Immature natural killer cell (primary cell): ENCODE measurements at places on chromosomes 4 and X.
A peak's percentile ranks its signal among the peaks of the same experiment; 100 is the strongest.

GRCh38 chrX:76796311-76796710, 368.8 kb downstream of the MAGEE1 start:
- DNase-seq = no peak

DNA sequence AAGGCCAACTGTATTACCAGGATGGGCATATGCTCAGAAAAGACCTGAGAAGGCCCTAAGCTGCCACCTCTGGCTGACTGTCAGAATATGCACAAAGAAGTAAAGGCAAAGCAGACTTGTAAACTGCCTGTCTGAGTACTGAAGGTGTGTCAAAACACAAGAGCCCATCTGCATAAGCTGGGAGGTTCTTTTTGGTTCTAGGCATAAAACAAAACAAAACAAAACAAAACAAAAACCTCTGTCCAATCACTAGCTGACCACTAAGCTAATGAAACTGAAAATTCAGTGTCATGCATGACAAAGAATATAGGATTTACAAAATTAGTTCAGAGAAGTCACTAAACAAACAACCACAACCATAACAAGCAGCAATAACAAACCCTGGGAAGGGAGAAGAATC, 20.6 kb downstream of the SH3D19 start:
- DNase-seq = no peak

DNA sequence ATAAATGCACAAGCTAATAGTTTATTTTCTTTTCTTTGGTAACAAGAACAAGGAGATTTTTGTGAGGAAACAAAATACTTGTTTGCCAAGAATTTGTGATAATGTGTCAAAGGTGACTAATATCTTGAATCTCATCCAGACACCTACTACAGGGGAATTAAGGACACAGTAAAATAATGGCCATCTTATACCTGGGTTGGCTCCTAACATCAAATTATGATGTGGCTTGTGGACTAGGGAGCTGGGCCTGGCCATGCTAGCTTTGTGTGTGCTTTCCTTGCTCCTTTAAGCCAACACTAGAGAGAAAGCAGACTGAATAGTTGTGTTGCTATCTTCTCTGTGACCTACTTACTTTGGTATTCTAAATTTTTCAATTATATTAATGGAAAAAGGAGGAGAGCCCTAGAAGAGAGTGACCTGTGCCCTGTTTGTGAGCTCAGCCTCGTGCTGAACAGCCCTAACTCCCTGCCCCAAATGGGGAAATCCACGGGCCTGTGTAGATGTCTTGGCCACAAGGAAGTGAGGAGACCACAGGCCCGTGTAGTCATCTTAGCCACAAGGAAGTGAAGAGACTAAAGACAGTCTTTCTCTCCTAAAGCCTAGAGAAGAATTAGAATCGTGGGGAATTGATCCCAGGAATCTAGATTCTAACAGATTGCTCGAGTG, 23.3 kb downstream of the ARHGAP24 start:
- peak; percentile 7 for DNase-seq

DNA sequence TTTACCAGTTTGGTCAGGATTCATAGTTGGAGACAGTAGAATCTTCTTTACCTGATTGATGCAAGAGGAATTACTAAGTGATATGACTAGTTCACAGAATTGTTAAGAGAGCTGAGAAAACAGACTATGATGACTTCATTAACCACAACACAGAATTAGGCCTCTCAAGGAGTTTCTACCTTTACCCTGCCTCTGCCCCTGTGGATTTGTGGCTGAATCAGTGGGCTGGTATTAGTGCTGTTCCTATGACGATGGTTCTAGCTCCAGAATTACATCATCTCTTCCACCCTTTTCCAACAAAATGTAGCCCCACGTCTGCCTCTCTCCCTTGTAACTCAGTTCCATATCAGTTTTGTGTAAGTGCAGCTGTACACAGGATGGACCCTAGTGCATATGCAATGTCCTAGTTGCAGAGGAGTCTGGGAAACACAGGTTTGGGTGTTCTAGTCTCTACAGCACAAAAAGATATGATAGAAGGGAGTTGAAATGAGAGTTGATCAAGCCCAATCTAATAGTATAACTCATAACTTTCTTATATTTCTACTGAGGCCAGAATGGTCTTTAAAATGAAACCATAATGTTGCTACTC, 99.3 kb downstream of the ANXA5 start:
- DNase-seq = no peak

GRCh38 chr4:75673959-75674328, 733 bp upstream of the G3BP2 start:
- DNase-seq = no peak

DNA sequence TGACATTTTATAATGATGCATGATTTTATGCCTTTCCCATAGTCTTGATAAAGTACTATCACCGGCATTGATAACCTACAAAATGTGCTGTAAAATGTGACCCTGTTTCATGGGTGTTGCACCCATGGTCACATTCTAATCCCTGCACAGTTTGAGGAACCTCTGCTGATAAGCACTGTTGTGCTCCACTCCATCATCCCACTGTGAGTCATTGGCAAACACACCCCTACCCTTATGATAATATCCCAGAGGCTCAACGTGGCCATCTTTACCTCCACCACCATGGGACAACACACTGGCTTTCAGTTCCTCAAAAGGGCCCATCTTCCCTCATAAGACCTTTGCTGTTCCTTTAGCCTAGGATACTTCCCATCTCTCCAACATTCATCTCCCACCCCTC, 32.0 kb upstream of the SGMS2 start:
- no peak for DNase-seq

DNA sequence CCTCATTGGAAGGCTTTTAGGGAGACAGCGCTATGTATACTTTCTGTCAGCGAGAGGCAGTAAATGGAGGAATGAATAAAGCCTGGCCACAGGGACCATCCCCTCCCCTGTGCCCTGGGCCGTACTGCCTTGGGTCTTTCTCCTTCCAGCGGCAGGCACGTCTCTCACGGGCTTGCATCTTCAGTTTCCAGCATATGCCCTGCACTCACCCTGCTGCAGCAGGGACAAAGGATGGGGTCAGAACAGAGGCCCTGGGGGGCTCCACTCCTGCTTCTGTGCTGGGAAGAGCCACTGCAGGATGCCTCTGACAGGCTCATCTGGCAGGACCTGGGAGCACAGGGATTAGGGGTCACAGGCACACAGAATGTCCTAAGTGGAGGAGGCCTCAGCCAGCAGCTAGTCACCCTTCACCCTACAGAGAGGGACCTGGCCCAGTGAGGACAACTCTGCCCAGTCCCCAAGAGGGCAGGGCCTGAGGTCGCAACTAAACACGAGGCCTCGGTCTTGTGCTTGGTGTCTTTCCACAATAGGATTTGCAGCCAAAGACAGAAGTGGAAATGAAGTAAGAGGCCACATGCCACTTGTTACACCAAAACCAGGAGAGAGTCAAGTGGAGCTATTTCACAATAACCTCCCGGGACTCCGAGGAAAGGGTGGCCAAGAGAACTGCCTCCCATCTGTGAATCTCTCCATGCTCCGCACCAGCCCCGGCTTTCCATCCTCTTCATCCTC, 150.8 kb downstream of the AFAP1 start:
- DNase-seq = no peak

DNA sequence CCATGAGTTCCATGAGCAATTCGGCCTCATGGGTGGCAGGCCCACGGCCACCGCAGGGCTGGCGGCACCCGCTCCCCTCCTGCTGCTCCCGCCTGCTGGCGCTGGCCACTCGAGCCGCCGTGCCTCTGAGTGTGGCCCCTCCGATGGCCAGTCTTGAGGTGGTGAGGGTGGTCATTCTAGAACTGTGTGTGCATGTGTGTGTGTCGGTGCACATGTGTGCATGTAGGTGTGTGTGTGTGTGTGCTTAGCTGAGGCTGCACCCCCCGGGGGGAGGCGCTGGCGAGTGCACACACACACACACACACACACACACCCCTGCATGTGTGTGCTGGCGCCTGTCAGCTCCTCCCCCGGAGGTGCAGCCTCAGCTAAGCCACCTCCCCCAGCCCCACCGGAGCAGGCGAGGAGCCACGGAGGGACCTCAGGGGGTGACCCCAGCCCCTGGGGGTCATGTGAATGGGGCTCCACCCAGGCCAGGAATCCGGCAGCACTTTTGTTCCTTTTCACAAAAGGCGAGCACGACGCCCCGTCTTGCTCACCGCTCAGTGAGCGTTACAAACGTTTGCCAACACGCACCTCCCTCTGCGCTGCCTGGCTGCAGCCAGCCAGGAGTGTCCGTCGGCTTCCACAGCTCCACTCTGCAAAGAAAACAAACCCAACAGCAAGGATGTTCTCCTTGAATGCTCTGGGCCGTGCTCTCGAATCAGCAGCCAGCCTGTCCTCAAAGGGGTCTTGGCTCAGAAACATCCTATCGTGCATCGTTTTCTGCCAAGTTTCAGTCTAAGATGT, 29.9 kb downstream of the FGFRL1 start:
- DNase-seq = no peak

DNA sequence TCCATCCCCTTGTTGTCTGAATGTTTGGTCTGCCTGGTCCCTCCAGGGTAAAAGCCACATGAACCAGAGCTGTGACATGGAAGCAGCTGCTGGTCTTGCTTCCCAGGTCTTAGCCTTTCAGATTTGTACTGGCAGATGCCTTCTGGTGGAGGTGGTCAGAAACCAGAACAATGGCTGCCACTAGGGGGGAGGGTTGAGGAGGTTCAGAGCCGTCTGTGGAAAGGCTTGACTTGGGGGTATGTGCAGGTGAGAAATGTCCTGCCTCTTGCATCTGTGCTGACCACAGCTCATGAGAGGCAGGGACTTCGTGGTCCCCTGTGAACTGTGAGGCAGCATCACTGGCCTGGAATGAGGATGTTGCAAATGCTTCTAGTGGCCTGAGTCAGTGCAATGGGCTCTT, 144.2 kb upstream of the WDR1 start:
- DNase-seq = no peak

GRCh38 chr4:125828346-125828745, 513.6 kb downstream of the FAT4 start:
- DNase-seq = no peak

GRCh38 chr4:182805321-182805720, 111.9 kb downstream of the DCTD start:
- DNase-seq = no peak

DNA sequence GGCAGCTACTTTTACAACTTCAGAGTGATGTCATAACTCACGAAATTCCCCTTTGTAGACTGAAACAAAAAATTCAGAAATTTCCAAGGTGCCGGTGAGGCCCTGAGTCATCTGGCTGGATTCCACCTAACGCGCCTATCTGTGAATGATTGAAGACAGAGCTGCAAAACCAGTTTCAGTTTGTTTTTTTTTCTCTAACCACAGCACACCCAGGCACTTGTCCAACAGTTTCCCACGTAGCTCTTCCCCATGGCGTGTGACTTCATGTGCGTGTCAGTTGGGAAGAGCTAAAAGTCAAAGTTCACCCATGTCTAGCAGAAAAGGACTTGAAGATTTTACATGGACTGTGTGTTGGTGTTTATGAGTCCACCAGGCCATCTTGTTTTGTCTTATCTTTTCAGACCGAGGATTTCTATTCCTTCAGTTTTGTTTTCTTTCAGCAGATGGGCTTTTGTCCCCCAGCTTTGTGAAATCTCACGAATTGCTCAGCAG, 16.4 kb downstream of the TCEANC start:
- peak; percentile 28 for DNase-seq

DNA sequence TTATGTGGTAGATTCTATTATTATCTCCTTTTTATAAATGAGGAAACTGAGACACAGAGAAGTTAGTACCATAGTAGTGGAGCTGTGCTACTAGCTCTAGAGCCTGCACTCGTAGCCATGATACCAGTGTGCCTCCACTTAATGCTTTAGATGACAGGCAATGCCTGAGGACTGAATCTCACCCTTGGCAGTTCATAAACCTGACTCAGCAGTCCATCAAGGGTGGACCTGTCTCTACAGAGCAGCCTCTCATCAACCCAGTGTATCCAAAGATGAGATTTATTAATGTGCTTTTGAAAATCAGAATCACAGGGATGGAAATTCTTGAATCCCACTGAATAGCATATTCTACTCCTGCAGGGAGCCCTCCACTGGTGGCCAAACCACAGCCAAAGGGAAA, 483.2 kb upstream of the DIPK2B start:
- no peak for DNase-seq

DNA sequence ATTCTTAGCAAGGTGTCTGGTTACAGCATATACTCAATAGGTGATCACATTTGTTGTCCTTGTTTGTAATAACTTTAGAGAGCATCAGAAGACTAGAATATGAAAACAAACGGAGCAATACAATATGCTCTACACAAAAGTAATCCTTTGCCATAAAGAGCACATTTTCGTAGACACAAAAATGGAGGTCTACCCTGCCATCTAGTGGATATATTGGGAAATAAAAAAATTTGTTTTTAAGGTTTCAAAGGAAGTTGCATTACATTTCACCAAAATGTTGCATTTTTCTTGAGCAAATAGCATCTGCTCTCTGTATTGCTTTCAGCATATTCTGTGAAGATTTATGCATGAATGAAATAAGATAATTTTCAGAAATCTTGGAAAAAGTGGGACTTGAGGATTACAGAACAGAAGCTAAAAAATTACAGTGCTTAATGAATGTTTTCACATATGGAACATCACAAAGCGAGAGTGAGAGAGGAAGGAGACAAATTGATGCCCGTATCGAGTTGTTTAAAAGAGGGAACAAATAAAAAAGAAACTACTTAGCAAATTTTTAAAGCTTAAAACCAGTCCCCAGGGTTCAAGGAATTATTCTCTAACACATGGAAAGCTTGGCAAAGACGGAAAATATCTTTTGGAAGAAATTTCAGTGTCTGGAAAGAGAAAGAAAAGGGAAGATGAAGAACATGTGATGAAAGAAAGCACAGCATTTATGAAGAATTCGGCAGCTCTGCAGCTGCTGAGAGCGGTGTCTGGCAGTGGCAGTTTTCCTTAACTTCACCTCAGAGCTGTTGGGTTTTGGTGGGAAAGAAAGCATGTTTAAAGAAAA, 390.1 kb downstream of the ANKRD50 start:
- DNase-seq = peak; percentile 2

DNA sequence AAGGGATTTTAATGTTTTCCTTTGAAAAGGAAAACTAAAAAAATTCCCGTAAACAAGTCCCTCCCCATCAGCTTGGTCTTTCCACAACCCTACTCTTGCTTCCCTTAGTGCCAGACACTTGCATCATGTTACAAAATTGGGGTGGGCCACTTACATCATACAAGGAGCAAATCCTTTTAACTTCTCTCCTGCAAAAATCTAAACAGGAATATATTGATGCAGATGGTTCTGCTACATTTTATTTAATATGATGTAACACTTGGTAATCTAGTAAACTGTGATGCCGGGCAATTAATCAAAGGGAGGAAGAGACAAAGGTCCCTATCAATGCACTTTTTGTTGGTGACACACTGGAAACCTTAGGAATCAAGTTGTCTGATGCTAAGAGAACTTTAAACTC, 125.3 kb downstream of the UBE2K start:
- DNase-seq = no peak

DNA sequence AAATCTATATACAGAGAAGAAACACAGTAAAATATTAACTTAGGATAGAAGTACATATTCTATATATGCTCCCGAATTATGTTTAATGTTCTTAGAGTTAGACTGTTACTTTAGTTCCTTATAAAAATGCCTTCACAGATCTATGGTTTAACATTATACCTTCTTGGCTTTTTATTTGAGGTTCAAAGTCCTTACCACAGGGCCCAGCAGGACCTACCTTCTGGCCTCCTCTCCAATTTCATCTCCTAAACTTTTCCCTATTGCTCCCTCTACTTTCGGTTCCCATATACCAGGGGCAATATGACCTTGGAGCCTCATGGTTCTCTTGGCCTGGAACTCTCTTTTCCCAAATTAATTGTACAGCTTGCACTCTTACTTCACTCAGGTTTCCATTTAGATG, 11.8 kb downstream of the ANKRD37 start:
- no peak for DNase-seq

GRCh38 chr4:56655209-56655626, 25.9 kb downstream of the HOPX start:
- peak; percentile 40 for DNase-seq
